NT2/D1 (cell line): ENCODE measurements at places on chromosomes 6 and 20.
A peak's percentile ranks its signal among the peaks of the same experiment; 100 is the strongest.

DNA sequence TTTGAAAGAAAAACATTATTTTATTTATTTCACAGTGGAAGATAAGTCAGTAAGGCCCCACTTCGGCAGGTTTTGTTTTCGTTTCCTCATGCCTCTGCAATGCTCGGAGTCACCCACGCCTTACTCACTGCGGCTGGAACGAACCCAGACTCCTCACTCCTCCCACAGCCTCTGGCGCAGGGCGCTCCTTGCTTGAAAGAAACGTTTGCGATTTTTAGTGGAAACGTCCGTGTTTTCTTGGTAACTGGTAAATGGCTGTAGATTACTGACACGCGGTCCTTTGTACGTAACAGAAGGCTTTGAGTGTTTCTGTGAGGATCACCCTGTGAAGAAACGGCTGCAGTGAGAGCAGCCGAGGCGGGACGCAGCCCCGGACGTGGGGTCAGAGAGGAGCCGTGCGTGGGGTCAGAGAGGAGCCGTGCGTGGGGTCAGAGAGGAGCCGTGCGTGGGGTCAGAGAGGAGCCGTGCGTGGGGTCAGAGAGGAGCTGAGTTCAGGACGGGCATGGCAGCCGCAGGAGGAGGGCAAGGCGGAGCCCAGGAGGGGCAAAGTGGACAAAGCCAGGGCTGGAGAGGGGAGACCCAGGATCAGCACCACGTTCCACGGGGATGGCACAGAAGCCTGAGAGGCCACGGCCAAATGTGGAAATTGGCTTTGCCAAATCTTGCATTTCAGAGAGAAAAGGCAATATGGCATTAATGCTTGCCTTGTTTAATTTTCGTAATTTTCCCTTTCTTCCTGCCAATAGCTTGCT lies 198.6 kb upstream of the THBS2 start:
- DNase-seq, result no peak

- no peak for DNase-seq
These were observed 102.8 kb downstream of the ATXN1 start for GRCh38 chr6:16658348-16659034.

GRCh38 chr6:99467509-99468106 lies 42.5 kb upstream of the PNISR start:
- no peak for DNase-seq

DNA sequence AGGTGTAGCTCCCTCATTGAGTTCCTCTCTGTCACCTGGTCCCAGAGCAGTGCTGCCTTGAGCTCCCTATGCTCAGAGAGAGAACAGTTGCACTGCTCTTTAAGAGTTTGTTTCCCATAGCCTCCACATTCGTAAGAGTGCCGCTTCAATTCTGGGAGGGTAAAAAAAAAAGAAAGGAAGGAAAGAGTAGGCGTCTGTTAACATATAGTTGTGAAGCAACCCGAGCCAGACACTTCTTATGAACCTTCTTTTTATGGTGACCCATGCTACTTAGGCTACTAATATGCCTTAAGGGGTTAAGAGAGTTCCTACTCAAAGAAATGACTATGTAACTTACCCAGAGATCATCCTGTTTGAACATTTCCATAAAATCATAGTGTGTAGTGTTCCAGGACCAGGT lies 4.3 kb upstream of the ARG1 start:
- DNase-seq, result no peak

GRCh38 chr6:4940416-4940815 lies 63.4 kb downstream of the RPP40 start:
- DNase-seq, result no peak

GRCh38 chr6:142537612-142538478 lies 236.0 kb downstream of the ADGRG6 start:
- peak; percentile 15 for DNase-seq

DNA sequence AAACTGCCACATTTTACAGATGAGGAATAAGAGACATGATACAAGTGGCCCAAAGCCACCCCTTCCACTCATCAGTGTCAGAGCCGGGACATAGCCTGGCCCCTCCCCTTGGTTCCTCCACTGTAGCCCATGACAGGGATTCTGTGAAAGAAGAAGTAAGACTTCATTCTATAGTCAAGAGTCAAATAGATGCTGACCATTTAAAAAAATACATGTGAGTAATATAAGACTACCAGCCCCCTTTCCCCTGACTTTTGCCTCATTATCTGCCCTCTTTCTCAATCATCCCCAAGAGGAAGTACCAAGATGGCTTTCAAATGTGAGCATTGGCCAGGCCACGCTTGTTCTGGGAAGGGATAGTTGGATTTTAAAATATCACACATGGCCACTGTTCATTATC lies 57.8 kb upstream of the TAB2 start:
- DNase-seq, result no peak

DNA sequence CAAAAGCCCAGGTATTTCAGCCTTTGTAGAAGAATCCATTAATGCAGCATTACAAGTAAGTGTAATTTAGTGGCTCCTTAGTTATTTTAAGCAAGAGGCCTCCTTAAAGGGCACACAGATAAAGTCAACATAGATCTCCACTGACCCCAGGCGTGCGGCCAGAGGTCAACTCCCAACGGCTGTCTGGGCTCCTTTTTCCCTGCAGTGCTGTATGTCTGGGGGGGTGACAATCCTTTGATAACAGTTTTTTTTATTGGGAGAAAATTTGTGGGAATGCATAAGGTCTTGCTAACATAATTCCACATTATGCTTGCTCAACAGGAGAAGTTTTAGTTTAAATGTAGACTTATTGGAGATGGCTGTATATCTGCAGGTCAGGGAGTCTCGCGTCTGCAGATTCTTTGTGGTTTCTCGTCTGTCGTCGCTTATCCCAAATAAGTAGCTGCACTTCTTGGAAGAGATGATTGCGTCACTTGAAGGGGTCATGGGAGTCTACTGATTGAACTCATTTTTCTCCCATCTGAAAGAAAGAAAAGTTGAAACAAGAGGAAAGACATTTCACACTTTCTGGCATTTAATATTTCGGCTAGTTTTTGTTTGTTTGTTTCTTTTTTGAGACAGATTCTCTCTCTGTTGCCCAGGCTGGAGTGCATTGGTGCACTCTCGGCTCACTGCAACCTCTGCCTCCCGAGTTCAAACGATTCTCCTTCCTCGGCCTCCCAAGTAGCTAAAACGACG lies 151.7 kb upstream of the AKAP12 start:
- DNase-seq, result no peak
